ENCODE measurements at places on chromosomes 16 and 17. TPM values are rescaled to one million over a fixed set of nuclear protein-coding genes. Genes with fewer than 3 reads are reported as not detected.

DNA sequence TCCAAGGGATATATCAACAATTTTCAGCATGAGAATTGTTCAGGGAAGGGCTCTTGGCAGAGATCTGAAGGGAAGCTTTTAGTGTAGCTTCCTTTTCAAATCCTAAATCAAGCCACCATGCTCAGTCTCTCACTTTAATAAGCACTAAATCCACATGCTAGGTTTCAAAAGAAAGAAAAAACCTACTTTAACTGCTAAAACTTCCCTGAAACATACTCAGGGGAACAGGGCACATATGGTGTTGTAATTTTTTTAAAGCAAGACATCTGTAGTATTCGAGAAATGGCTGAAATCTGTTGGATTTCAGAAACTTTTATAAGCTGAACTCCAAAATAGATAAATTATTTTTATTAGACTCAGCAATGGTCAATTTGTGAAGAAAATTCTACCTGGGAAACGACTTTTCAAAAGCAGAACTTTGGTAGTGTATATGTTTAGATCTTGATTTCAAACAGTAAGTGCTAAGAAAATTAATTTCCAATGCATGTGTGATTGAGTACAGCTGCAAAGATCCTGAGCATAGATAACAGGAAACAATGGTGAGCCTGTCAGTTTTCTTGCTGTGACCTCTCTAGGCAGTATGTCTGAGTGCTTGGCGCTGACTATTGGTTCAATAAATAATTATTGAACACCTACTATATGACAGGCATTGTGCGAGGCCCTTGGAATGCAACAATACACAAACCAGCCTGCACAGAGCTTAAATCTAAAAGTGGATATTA, 804.5 kb upstream of the SOX9 start:
- DNase-seq = no peak

GRCh38 chr17:13222975-13223374, 205.1 kb upstream of the ELAC2 start:
- DNase-seq = no peak

DNA sequence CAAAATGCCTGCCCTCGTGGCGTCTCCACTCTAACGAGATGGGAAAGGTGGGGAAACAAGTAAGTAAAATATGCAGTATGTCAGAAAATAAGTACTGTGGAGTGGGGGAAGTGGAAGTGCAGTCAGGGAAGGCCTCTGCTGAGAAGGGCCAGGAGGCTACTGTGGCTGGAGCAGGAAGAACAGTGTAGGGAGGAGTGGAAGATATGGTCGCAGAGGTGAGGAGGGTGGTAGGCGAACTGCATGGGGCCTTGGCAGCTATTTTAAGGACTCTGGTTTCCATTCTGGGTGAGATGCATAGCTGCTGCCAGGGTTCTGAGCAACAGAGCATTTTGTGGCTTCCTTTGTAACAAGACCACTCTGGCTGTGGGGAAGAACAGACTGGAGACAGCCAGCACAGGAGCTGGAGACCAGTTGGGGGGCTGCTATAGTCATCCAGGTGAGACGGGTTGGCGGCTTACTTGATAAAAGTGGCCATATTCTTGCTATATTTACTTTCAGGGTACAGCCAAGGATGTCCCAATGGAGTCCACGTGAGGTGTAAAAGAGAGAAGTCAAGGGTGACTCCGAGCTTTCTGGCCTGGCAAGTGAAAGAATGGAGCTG, 42.6 kb downstream of the CYTH1 start:
- DNase-seq = no peak

- no peak for DNase-seq
Measured at GRCh38 chr17:7176107-7176840, 2.9 kb downstream of the ASGR1 start.

DNA sequence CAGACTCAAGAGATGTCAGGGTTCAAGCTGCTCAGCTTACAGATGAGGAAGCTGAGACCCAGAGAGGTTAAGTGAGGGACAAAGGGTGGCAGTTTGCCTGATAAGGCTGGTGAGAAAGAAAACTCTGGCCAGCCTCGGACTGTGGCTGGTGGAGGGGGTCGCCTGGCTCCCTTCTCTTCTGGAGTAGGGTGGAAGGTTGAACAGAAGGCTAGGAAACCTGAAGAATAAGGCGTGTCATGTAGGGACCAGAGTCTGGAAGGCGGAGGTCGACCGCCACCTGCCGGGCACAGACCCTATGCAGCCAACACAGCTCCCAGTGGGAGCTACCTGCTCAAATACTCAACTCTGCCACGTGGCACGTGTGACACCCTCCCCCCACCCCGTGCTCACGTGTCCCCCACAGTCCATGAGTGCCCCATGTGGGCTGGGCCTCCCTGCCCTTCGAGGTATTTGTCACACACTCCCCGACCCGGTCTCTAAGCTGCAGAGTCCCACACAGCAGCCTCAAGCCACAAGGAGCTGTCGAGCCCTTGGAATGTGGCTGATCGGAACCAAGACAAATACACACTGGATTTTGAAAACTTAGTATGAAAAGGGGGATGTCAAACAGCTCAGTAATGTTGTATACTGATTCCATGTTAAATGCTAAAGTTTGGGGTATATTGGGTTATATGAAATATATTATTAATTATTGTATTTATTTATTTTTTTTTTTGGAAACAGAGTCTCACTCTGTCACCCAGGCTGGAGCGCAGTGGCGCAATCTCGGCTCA, 11.8 kb downstream of the HID1 start:
- peak; percentile 13 for DNase-seq

DNA sequence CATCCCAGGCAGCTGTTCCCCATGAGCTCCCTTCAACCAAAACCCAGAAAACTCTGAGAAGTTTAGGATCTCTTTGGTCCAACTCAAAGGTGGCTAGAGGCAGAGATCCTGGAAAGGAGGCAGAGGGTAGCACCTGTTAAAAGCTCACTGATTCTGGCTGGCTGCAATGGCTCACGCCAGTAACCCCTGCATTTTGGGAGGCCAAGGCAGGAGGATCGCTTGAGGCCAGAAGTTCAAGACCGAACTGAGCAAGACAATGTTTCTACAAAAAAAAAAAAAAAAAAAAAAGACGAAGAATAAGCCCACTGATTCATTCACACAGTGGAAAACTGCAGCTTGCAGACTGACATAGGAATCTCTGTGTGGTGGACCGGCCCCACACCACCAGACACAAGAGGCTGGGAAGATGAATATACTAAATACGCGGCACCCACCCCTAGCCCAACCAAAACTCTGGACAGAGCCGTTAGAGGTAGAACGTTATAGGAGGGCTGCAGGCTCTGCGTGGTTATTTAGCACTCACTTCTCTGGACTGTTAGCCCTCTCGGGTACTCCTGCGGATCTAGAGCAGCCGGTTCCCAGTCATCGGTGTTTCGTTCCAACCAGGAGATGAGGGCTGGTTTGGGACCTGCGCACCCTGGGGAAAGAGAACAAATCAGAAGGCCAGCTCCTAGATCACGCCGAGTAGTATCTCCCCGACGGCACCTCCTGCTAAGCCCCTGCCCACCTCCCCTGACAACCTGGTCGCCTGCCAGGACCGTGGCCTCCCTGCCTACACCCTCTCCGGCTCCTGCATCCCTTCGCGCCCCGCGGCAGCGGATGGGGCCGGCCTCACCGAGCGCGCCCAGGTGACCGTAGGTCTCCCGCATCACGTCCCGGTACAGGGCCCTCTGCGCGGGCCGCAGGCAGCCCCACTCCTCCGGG, 925 bp downstream of the ZNF689 start:
- DNase-seq = peak; percentile 22

DNA sequence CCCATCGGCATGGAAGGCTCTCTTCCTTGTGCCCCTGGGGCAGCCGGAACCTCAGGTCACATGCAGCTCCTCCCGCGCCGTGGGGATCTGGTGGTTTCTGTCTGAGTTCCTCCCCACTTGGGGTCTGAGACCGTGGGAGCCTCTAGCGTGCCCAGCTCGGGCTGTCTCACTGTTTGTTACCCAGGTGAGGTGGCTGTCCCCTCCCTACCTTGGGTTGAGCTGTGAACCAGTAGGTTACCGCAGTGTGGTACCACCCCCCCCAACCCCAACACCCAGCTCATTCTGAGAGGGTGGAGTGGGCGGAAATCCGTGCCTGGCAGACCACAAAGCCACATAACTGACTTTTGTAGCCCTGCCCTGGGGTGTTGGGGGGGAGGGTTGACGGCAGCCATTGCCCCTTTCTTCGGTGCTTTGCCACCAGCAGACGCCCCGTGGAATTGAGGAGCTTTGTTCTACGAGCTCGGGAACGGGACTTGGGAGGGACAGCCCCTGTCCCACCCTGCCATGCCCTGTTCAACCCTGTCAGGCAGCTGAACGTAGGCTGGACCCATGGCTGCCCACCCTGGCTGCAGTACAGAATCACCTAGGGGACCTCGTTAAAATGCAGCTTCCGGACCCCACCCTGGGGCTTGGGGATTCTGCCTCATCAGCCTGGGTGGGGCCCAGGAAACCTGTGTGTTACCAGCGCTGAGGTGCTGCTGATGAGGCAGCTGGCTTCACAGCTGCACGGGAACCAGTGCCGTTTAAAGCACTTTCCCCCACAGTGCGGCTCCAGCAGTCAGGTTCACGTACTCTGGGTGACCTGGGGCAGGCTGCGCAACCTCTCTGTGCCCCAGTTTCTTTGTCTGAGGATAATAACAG, 18.5 kb downstream of the RAP1GAP2 start:
- DNase-seq = peak; percentile 98

DNA sequence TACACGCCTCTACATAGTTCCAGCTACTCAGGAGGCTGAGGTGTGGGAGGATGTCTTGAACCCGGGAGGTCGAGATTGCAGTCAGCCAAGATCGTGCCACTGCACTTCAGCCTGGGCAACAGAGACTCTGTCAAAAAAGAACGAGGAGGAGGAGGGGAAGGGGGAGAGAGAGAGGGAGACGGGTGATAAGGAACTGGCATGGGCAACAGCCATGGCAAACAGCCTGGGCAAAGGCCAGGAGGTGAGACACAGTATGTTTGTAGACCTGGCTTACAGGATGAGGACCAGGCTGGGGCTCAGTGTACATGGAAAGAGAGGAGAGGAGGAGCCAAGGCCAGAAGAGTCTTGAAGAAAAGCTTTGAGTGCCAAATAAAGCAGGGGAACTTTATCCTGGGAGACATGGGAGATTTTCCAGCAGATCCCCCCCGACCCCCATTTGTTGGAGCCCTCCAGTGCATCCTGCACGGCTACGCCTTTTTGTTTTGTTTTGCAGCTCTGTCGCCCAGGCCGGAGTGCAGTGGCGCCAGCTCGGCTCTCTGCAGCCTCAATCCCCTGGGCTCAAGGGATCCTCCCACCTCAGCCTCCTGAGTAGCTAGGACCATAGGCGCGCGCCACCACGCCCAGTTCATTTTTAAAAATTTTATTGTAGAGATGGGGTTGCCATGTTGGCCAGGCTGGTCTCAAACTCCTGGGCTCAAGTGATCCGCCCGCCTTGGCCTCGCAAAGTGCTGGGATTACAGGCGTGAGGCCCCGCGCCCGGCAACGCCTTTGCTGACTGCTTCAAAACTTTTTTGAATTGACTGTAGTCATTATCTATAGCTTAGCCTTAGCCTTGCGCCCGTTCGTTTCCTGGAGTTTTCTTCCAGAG, 1.3 kb upstream of the ALKBH5 start:
- DNase-seq = no peak

GRCh38 chr17:77164483-77165091, 23.8 kb downstream of the SEC14L1 start:
- DNase-seq = no peak

DNA sequence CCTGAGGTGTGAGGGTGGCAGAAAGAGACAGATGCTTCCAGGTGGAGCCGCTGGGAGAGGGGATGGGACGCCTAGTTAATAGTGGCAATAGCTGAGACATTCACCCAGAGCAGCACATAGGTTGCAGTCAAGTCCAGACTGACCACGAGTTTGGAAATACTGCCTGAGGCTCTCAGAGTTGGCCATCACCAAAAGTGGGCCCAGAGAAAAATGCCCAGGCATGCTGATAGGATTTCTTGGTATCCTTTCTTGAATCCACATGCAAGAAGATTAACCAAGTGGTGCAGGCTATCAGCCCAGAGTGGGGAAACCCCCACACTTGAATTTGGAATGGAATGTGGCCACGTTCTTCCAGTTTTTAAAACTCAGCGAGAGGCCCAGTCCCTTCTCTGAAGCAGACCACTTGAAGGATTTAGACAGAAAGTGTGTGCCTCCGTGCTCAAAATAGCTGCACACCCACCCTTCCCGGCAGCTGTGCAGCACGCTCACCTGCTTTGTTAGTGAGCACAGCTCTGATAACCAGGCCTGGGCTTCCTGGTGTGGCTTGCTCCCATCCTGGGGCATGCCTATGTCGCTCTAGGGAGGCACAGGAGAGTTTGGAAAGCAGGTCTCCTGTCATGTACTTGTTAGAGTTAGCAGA, 35.7 kb downstream of the PLD6 start:
- DNase-seq = no peak

DNA sequence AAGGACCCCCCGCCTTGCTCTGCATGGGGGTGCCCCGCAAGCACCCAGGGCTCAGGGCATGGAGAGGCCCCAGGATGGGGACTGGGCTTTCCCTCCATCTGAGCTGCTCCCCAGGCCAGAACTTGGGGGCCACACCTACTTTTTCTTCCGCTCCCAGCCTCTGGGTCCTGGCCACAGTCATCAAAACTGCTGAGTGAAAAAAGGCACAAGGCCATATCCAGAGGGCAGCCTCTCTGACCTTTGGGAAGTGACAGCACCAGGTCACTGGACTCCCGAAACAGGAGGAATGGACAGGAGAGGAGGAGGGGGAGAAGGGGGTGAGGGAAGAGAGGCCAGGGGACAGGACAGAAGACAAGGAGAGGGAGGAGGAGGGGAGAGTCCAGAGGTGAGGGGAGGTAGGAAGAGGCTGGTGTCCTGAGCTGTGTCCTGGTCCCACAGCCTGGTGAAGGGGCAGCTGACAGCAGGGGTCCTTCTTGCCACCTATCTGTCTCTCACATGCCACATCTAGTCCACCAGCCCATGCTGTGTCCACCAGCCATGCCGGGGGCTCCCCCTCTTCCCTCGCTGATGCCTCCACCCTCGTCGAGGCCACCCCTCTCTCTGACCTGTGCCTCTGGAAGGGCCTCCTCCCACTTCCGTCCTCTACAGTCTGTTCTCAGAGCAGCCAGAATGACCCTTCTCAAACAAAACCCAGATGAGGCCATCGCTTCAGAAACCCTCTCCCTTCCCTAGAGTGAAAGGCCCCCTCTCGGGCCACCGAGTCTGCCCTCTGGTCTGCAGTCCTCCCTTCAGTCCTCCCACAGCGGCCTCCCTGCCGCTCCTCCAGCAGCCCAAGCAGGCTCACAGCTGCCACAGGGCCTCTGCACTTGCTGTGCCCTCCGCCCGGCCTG, 73.9 kb upstream of the TOB1 start:
- no peak for DNase-seq

DNA sequence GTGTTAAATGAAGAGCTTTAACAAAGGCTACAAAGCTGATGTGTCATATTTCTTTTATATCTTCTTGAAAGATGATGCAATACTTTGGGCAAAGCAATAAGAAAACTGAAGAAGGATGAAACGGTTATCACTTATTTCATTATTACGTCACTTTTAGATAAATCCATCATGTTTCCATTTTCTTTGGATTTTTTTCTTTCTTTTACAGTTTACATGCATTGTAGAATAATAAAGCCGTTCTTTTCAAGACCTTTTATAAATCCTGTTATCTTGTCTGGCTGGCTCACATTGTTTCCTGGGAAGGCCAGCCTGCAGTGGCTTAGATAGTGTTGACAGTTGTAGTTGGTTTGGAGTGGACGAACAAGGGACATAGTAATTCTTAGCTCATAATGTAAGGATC, 28.9 kb downstream of the TANC2 start:
- DNase-seq = no peak

The DNAH2 gene
- total RNA-seq = not detected

The C17orf100 gene
- total RNA-seq = 2.1 TPM

The UBN1 gene
- 41.0 TPM for total RNA-seq

The FBXO39 gene
- total RNA-seq = not detected

The BRIP1 gene
- total RNA-seq = 11.3 TPM

Data from CD8-positive, alpha-beta memory T cell (primary cell).